ENCODE measurements at places on chromosomes 1 and 21.

DNA sequence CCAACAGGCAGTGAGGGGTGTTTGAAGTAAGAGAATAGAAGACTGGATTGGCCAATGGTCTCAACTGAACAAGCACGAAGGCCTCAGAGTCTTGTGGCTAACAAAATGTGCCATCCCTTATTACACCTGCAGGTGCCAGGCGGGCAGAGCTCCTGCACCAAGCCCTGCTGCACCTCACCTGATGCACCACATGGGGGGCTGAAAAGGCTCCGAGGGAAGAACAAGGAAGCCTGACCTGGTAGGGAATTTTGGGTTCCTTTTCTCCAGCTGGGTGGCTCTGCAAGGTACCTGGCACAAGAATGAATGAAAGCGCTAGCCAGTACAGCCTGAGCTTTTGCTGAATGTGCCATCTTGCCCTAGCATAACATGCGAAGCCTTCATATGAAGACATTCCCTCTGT, 9.7 kb downstream of the HSD3B1 start:
- no peak for DNase-seq

DNA sequence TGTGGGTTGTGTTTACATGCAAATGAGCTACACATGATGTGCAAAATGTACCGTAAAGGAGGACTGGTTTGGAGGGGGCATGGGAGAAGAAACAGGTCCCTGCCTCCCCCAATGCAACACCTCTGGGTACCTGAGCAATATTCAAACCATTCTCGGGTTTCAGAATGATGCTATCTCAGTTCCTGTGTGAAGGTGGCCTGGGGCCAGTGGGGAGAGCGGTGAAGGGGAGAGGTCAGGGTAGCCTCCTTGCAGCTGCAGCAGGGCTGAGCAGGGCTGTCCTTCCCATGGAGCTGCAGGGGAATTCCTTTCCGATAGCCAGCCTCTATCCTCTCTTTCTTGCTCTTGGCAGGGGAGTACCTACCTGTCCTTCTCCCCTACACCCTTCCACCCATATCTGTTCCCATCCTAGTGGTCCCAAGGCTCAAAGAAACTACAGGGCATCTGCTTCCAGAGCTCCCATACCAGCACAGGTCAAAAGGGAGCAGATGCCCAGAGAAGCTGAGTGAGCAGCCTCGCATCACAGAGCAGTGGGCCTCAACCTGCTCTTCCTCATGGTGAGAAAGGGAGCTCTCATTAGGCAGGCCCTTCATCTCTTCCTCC, 11.9 kb downstream of the MEF2D start:
- DNase-seq: no peak

GRCh38 chr1:164930241-164930640, 371.3 kb downstream of the PBX1 start:
- DNase-seq: no peak

GRCh38 chr21:38751379-38752050, 54.2 kb upstream of the ETS2 start:
- DNase-seq: no peak

GRCh38 chr1:27009601-27010197, 3.0 kb downstream of the TENT5B start:
- DNase-seq: no peak

DNA sequence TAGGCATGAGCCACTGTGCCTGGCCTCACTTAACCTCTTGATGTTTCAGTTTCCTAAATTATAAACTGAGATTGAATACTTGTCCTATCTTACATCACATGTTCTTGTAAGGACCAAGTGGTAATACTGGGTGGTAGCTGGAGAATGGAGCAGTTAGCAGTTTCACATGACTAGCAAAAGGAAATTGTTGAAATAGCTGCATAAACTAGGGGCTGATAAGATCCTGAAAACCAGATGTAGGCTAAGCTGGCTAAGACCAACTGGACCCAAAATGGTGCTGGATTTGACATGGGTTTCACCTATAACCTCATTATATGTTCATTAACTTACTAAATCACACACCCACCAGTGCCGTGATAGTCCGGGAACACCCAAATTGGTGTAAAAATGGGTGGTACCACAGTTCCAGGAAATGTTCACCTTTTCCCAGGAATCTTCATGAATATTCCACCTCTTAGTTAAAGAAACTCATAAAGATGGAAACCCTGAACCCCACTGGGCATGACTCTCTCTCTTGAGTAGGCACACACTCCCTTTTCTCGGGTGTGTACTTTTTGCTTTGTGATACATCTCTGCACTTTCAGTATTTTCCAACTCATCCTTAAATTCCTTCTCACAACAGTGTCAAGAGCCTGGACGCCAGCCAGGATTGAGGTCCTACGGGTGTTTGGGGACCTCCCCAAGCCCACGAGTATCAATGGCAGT, at the start of gene PAPPA2:
Gene PAPPA2, plus strand, starts transcription at position 502 of the 705 bp plus-strand sequence. CDS start 93,148 bp downstream, outside the sequence.
- DNase-seq: no peak

DNA sequence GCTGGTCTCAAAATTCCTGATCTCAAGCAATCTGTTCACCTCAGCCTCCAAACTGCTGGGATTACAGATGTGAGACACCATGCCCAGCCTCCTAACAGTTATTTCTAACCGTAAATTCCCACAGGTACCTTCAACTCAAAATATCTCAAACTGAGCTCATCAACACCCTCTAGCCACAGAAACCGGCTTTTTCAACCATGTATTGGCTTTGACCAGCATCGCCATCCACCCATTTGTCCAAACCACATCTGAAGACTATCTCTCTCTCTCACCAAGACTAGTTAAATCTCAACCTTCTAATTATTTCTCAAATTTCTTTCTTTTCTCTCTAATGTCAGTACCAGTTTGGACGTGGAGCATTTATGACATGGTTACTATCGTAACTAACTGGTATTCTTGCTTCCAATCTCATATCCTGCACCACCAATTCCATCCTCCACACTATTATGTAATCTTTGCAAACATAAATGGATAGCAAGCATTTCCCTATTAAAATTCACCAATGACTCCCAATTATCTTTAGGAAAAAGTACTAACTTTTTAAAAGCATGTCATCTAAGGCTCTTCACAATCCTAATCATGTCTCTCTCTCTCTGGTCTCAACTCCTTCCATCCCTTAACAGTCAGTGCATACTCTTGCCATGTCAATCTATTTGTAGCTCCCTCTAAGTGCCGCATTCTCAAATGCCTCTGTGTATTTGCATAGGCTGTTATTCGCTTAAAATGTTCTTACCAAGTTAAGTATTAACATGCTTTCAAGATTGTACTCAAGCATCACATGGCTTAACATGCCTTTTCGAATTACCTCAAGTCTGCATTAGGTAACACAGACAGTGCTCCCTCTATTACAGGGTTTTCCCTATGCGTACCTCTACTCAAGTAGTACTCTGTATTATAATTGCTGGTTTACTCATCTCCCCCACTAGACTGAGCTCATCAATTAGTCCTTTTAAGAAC, 18.1 kb downstream of the RSBN1 start:
- no peak for DNase-seq

DNA sequence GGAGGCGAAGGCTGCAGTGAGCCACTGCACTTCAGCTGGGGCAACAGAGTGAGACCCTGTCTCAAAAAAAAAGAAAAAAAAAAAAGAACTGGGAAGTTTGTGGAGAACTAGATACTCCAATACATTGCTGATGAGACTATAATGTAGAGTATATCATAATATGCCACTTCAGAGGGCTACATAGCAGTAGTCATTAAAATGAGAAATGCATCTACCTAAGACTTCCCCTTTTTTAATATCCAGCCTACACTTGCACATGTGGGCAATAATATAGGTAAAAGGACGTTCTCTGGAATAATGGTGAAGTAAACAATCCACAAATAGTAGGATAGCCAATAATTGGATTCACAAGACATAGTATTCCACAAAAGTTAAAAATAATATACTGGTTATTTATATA, 311.0 kb downstream of the HLX start:
- no peak for DNase-seq
